ENCODE measurements at places on chromosomes 12 and 14.

GRCh38 chr12:52865090-52865944 lies 16.5 kb upstream of the KRT78 start:
- no peak for DNase-seq

- no peak for DNase-seq
These were observed 26.1 kb upstream of the FOXN3 start for GRCh38 chr14:89443042-89443629.

DNA sequence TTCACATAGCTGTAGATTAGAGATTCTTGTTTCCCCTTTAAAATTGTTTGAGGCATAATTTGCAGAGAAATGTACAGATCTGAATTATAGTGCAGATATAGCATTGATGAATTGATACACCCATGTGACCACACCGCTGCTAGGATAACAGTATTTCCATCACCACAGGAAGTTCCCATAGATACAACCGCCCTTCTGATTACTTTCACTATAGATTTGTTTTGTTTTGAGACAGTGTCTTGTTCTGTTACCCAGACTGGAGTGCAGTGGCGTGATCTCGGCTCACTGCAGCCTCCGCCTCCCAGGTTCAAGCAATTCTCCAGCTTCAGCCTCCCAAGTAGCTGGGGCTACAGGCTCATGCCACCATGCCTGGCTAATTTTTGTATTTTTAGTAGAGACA lies 8.8 kb upstream of the ASPG start:
- no peak for DNase-seq

- no peak for DNase-seq
These were observed 61.2 kb upstream of the OTOGL start for GRCh38 chr12:80038062-80038560.

GRCh38 chr12:109548258-109548657 lies 25.0 kb downstream of the MMAB start:
- DNase-seq, result no peak

DNA sequence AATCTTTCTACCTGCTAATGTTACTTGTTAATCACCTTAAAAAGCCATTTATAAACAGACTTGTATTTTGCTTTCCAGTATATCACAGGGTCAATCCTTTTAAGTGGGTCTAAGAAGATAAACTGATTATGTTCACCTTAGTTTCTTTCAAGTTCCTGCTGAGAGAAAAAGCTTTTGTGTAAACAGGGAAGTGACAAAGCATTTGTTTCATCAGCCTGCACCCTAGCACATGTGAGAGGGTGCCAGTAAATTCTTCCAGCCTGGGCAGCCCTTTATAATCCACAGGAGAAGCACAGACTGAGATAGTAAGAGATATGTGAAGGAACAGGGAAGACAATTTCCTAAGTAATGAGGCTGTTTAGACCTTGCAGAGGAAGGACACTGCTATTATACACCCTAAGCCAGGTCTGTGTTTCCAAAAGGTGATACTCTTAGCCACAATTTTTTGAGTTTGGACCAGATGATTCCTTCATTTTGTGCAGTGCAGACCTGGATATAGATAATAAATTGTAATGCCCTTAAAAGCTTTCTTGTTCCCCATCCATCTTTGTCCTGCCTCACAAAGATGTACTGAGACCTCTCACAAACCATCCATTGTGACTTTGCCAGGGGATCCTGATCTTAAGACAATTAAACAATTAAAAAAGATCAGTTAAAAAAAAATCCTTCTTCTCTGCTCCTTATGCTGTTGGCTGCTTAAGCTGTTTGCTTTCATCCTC lies 150.7 kb downstream of the KTN1 start:
- no peak for DNase-seq

DNA sequence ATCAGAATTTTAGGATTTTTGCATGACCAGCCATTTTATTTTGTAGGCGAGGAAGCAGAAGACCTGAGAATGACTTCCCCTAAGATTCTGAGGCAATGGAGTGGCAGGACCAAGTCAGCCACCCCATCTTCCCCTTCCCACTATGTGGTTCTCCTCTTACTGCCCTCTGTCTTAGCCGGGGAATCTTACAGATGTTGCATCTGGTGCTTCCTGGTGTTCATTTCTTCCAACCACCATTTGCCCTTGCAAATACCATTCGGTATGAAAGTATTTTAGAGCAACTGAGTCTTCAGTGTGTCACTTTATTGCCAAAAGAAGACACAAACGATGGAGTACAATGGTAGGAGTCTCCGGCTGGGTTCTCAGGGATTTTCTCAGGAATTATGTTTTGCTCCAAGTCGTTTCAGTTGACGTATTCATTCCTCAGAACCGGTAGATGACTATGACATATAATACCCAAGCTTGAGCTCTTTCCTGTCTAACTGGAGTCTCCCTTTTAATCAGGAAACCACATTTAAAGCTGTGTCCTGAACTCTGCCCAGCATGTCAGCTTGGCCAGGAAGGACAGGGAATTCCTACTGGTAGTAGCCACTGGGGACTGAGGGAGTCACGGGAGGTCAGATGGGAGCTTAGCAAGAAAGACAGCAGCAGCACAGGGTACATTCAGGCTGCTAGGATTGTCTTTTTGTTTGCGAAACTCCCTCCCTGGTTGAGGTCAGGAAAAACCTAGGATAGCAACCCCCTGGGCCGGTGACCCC lies 87.0 kb downstream of the SAMD4A start:
- no peak for DNase-seq

DNA sequence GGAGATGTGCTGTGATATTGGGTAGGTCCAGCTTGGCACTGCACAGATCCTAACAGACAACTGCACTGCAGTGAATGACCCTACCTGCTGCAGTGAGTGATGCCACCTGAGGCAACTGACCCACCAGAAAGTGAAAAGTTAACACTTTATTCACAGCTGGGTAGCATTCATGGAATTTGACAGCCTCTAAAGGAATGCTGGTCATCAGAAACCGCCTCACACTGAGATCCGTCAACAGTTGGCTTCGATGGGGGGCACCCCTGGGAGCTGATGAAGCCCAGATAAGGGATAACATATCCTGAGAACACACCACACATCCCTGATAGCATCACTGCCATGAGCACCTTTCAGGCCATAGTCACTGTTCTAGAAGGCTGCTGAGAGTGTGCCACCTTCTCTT lies 272.4 kb upstream of the CRY1 start:
- DNase-seq, result no peak

GRCh38 chr14:65425885-65426284 lies 13.4 kb downstream of the FUT8 start:
- no peak for DNase-seq

GRCh38 chr14:100715332-100715731 lies 11.4 kb upstream of the DLK1 start:
- DNase-seq, result no peak

GRCh38 chr12:53994009-53994263 lies 6.0 kb upstream of the HOXC9 start:
- no peak for DNase-seq

DNA sequence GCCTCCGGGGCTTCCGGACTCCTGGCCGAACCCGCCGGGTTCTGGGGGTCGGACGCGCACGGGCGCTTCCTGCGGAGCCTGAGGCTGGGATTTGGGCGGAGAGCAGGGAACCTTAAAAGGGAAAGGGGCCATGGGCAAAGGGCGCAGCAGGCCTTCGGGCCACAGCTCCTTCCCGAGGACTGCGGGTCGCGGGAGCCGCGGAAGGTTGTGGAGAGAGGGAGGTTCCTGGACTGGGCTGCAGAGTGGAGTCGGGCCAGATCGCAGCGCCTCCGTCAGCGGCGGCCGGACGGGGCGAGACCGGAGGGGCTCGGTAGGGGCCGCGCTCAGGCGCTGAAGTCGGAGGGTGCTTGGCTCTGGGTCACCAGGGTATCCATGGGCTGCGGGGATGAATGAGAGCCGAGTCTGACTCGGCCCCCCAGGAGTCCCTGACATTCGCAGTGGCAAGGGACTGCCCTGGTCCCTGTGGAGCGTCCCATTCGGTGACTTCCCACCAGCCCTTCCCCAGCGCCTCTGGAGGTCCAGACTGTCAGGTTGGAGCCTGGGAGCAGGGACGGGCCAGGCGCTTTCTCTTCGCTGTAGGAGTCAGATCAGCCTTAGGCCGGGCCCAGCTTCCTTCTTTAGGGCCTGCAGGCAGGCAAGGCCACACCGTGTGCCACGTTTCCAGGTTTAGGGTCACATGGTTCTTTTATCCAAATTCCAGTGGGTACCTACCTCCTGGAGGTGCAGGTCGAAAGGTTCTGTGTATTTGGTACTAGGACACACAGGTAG lies 938 bp upstream of the SLC25A29 start:
- DNase-seq, result no peak

- no peak for DNase-seq
These were observed 5.4 kb downstream of the KCNH5 start for GRCh38 chr14:63039866-63040265.

- DNase-seq, result no peak
These were observed 86.9 kb downstream of the SPTSSA start for GRCh38 chr14:34374998-34375740.

GRCh38 chr12:124024776-124025175 lies 51.8 kb downstream of the ZNF664 start:
- no peak for DNase-seq

GRCh38 chr12:127592245-127592644 lies 674.7 kb upstream of the TMEM132C start:
- DNase-seq, result no peak

- DNase-seq, result no peak
These were observed 55.1 kb downstream of the MED13L start for GRCh38 chr12:116222358-116222757.

DNA sequence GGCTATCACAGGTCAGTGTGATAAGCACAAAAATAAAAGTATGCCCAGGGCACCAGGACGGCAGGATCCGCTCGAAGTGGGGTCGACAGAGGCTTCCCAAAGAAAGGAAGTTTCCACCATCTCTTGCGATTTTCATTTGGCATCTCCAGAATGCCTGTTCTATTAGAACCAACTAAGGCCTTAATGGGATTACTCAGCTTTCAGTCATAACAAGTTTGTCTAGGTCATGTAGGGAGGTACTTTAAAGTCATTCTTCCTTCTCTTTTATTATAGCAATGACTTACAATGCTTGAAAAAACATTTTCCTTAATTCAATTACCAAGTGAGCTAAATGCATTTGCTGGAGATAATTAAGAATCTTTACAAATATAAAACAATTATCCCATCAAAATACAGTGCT lies 83.6 kb upstream of the DIO3 start:
- DNase-seq, result no peak

DNA sequence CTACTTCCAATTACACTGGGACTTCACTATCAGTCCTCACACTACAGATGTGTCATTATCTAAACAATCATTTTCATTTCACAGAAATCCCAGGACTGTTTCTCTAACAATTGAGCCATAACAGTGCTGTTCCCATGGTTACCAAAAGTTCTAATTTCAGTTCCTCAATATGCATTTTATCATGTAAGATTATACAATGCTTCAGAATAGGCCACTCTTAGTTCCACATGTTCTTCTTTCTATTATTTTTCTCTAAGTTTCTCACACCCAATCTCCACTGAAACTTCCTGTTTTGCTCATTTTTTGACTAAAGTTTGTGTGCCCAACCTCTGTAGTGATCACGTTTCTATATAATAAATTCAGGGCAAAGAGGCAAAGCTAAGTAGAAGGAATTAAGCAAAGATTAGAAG lies 185.8 kb downstream of the DUSP6 start:
- DNase-seq, result no peak

DNA sequence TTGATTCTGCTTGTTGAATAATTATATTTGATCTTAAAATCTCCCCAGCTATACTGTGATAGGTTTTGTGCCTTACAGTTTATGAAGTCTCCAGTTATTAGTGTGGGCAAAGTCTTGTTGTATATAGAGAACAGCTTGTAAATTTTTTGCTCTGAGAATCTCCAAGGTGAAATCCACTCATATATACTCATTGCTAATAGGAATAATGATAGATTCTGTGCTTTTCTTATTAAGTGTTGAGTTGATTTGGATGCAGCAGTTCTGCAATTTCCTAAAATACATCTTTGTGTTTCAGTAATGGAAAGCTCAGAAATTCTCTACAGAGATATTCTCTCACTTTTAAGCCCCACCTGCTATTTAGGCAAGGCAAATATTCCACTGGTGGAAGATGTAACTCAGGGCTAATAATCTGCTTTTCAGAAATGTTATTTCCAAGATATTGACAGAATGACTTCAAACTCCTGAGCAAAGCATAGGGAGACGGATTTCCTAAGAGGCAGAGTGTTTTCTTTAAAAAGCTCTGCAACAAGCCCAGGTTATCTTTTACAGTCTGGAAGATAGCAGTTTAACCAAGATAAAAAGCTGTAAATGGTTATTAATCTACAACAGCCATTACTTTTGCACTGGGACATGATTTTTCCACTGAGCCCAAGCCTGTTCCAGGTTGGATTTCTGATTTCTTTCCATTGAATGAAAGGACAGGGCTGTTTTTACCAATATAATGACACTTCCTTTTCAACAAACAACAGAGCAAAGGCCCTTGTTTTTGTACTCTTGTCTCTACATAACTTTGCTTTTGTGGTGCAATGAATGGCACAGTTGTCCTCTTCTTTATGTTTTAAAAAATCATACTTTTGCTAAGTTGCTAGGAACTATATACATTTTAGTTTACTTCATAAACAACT lies 239.9 kb upstream of the ATP2B1 start:
- DNase-seq, result no peak

DNA sequence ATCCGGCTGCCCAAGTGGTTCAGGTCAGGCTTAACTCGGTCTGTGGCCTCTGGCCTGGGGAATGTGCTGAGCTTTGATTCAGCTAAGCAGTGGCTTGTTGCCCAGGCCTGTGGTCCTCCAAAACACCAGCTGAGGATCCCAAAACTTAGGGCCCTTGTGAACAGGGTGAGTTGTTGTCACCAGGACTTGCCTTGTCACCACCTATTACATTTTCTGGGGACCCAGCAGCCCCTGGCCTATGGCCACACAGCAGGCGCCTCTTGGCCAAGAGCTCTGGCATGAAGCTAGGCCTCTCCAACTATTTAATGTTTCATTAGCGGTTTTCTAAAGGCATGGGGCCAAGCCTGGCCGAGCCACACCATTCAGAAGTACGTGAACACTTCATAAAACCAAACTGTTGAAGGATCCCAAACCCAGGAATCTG lies 343.7 kb downstream of the CACNA1C start:
- no peak for DNase-seq

GRCh38 chr12:104475271-104475670 lies 18.5 kb downstream of the CHST11 start:
- no peak for DNase-seq

- DNase-seq, result no peak
These were observed 298.4 kb upstream of the AMIGO2 start for GRCh38 chr12:47378222-47378582.

DNA sequence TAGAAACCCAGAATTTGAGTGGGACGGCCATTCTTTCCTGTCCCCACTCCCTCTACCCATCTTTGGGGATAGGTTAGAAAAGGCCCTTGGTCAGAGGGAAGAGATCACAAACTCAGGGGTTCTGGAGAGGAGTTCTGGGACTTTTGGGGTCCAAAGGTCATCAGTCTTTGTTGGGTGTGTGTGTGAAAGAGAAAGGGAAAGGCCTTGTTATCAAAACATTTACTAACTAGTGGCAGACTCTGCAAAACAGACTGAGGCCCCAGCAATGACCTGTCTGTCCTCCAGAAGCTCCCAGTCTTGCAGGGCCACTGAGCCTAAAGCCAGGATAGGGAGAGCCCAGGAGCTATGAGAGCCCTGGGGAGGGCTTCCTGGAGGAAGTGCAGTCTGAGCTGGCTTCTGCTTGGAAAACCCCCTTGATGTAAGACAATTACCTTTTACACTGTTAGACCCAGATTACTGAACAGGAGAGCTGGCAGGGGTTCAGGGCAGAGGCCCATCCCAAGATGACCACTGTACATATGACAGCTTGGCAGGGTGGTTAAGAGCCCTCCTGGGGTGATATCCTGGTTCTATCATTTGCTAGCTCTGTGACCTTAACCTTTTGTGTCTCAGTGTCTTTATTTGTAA lies 429.1 kb upstream of the CCDC196 start:
- DNase-seq, result no peak

All from T-helper 17 cell (primary cell).